ENCODE measurements at places on chromosomes 6 and 20. TPM values are rescaled to one million over a fixed set of nuclear protein-coding genes. Genes with fewer than 3 reads are reported as not detected.

DNA sequence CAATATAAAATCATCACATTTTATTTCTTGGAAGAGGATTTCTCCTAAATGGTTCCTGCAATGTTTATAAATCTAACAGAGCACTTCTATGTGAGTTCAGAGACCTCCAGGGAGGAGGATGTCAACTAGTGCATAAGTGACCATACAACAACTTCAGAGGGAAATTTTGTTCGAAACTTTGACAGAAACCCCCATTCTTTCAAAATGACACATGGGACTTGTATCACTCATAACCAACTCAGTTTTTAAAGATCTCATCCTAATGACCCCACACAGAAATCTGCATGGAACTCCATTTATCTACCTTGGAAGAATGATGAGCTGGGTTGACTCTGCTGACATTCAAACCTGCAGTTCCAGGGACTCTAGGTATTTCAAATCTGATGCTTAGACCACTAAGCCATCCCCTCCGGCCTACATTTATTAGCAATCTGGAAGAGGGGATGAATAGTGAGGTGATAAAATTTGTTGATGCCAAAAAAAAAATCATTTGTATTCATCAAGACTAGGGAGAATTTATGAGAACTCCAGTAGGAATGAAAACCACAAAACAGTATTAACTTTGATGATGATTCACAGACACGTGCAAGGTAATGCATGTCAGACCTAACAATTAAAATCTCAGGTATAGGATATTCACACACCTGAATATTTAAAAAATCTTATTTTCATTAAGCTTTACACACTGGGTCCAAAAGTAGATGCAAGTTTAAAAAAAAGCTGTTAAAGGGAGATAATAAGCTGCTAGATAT is 153.0 kb downstream of the REV3L start:
- H3K27me3 ChIP-seq: no peaks in the 10 kb centered on the region
- no peaks in the 10 kb centered on the region for H3K36me3 ChIP-seq
- H3K4me1 ChIP-seq: no peaks in the 10 kb centered on the region
- no peak overlapping the region for H3K4me3 ChIP-seq
- no peak for DNase-seq

DNA sequence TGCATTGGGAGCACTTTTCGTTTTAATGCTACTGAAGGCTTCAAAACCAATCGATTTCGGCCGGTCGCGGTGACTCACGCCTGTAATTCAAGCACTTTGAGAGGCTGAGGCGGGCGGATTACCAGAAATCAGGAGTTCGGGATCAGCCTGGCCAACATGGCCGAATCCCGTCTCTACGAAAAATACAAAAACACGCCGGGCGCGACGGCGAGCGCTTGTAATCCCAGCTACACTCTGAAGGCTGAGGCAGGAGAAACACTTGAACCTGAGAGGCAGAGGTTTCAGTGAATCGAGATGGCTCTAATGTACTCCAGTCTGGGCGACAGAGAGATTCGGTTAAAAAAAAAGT is 58.4 kb downstream of the TRIM38 start:
- peak overlapping the region; percentile 73 for H3K4me3 ChIP-seq
- no peaks in the 10 kb centered on the region for H3K36me3 ChIP-seq
- H3K4me1 ChIP-seq: peaks cover 21% of the 10 kb centered on the region
- peak; percentile 46 for DNase-seq

DNA sequence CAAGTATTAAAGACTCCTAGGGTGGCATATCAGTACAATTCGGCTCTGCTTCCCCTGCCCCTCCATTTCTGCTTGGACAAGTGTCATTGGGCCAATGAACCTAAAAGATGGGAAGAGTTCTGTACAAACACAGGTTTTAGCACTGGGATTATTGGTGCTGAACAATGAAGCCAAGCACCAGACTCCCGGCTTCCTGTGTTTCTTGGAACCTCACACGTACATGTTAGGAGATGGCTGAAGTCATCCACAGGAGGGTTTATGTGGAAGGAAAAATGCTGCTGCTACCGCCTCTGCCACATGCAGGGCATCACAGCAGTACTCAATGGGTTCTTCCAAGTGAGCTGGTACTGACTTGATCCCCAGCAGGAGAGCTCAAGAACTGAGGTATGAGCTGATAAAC is 49.7 kb downstream of the TNFRSF21 start:
- H3K27ac ChIP-seq: no peak overlapping the region
- H3K4me3 ChIP-seq: no peak overlapping the region
- no peaks in the 10 kb centered on the region for H3K27me3 ChIP-seq
- peaks cover under 1% of the 10 kb centered on the region for H3K4me1 ChIP-seq

DNA sequence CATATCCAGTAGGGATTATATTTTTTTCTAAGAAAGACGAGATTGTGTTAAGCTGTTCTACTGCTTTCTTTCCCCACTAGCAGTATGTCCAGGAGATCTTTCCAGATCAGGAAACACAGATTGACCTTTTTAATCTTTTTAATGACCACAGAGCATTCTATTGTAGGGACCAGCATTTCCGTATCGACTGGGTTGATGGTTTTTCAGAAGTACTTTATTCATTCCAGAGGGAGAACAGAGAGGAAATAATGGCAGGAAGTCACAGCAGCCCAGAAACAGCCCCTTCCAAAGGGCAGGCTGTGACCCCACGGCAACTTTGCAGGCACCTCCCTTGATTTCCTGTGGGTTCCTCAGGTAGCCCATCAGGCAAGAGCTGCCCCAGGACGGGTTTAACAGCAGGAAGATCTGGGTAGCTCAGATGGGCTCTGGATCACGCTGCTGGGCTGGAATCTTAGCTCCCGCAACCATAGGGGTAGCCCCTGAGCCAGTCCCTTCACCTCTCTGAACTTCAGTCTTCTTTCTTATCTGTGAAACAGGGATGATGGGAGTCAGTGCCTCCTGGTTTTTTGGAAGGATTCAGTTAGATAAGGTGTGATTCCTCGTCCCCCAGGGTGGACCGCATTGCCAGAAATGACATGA is 23.8 kb upstream of the CHMP4B start:
- H3K4me3 ChIP-seq: no peak overlapping the region
- no peaks in the 10 kb centered on the region for H3K27me3 ChIP-seq
- peaks cover 8% of the 10 kb centered on the region for H3K36me3 ChIP-seq

DNA sequence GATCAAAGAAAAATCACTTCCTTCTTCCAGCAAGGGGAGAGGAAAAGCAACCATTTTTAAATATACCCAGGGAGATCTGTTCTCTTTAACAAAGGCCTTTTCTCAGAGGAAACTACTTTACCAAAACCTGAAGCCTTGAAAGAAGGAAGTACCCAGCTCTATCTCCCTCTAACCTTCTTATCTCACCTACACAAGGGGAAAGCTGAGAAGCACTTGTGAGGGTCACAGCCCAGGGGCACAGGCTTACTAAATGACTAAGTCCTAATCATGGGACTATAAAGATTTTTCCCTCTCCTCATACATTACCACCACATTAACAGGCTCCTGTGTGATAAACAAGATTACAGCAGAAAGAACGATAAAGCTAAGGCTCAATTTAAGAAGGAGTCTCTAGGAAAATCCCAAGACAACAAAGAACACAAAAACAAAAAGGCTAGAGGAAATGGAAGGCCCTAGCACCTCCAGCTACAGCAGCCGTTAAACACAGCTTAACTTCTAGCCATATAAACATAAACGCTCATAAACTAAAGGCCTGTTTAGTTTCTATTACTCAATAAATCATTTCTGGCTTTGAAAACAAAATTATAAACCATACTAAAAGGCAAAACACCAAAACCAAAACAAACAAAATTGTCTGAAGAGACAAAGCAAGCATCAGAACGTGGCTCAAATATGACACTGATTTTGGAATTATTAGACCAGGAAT is 284.9 kb upstream of the ECI2 start:
- no peaks in the 10 kb centered on the region for H3K27me3 ChIP-seq
- H3K36me3 ChIP-seq: no peaks in the 10 kb centered on the region
- H3K4me3 ChIP-seq: no peak overlapping the region
- H3K4me1 ChIP-seq: no peaks in the 10 kb centered on the region

- DNase-seq: no peak
- H3K36me3 ChIP-seq: no peaks in the 10 kb centered on the region
- H3K4me3 ChIP-seq: no peak overlapping the region
- no peaks in the 10 kb centered on the region for H3K27me3 ChIP-seq
- no peak overlapping the region for H3K27ac ChIP-seq
These were observed 33.0 kb downstream of the SYNJ2 start for GRCh38 chr6:158014505-158015187.

RSPO3 gene
- total RNA-seq: 0.22 TPM

HLA-DOA gene
- 1.6 TPM for total RNA-seq

MATN4 gene
- total RNA-seq: not detected

DSP gene
- total RNA-seq: 349 TPM

OR2H2 gene
- total RNA-seq: not detected

Data from heart left ventricle (tissue), 16 donors.